T-helper 17 cell (primary cell): ENCODE measurements at places on chromosomes 5 and 9.

DNA sequence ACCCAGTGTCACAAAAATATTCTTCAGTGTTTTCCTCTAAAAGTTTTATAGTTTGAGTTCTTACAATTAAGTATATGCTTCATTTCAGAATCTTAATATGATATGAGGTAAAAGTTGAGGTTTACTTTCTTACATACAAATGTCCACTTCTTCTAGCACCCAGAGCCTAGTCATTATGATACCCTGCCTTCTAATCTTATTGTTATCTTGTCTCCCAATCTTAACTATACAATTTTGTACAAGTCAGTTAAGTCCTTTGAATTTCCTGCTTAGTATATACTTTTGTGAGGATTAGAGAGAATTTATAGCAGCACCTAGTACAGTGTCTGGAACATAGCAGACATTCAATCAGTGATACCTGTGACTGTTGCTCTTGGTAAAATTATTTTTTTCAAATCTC is 29.3 kb downstream of the RAD50 start:
- peaks cover 13% of the 10 kb centered on the region for H3K4me1 ChIP-seq
- no peak for DNase-seq
- H3K27me3 ChIP-seq, result no peaks in the 10 kb centered on the region
- H3K36me3 ChIP-seq, result peaks cover 16% of the 10 kb centered on the region
- H3K4me3 ChIP-seq, result no peak overlapping the region

DNA sequence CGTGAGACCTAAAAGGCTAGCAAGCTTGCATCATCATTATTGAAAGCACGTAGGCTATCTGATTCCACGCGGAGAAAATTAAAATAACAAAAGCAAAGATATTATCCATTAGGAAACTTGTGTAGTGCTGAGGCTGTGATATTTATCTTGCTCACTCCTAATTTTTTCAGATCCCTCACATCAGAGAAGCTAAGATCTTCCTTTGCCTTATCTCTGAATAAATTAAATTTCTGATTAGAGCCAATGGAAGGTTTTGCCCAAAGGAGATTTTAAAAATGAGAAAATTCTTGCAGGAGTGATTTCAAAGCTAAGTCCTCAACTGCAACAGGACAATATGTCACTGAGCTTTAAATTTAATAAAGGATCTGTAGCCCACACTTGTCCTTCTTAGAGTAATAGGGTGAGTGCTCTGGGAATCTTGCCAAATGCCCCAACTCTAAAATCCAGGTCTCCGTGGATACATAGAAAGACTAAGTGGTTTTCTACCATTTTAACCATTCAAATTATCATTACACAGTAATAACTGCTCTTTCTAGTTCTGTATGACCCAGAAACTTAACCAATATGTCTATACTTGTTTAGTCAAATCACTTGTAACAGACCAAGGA is 295.0 kb downstream of the CAAP1 start:
- H3K36me3 ChIP-seq, result no peaks in the 10 kb centered on the region
- no peak overlapping the region for H3K4me3 ChIP-seq
- no peaks in the 10 kb centered on the region for H3K27me3 ChIP-seq
- no peak overlapping the region for H3K27ac ChIP-seq
- no peak for DNase-seq

GRCh38 chr9:80378669-80379293 is 807.0 kb downstream of the TLE4 start:
- H3K4me3 ChIP-seq, result no peak overlapping the region
- H3K27ac ChIP-seq, result no peak overlapping the region
- no peaks in the 10 kb centered on the region for H3K27me3 ChIP-seq
- H3K36me3 ChIP-seq, result no peaks in the 10 kb centered on the region
- no peak for DNase-seq

DNA sequence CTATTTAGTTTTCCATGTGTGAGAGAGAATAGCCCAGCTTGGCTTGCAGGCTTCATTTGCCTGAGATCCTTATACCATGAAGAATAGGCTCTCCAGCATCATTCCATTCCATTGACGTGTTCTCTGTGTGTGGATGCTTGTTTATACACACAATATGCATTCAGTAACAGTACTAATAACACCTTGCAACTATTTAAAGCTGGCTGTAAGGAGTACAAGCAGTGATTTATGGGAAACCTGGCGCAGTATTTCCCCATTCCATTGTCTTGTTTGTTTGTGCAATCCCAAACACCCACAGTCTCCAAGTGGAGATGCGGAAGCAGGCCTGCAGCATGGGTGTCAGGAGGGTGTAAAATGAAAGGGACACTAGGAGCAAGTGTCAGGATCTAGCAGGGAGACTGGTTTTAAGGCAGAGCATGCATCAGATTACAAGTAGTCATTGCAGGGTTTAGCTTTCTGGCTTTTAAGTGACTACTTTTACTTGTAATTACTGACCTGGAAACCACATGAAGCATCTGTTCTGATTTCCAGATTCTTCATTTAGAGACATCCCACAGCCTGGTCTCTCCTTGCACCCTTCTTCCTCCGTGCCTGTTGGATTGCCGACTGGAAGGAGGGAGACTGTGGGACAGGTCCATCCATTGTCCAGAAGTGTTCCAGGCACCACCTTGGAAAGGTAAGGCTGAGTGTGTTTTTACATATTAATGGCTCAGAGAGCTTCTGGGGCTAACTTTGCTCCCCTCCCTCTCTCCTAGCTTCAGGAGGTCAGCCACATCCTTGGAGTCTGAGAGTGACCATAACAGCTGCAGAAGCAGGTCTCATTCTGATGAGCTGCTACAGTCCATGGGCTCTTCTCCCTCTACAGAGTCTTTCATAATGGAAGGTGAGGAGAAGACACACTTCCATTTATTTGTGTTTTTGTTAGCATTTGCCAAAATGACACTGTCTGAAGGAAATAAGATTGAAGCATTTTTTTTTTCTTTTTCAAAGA is 241.6 kb downstream of the ARHGEF28 start:
- no peaks in the 10 kb centered on the region for H3K36me3 ChIP-seq
- H3K4me3 ChIP-seq, result no peak overlapping the region
- no peaks in the 10 kb centered on the region for H3K4me1 ChIP-seq

DNA sequence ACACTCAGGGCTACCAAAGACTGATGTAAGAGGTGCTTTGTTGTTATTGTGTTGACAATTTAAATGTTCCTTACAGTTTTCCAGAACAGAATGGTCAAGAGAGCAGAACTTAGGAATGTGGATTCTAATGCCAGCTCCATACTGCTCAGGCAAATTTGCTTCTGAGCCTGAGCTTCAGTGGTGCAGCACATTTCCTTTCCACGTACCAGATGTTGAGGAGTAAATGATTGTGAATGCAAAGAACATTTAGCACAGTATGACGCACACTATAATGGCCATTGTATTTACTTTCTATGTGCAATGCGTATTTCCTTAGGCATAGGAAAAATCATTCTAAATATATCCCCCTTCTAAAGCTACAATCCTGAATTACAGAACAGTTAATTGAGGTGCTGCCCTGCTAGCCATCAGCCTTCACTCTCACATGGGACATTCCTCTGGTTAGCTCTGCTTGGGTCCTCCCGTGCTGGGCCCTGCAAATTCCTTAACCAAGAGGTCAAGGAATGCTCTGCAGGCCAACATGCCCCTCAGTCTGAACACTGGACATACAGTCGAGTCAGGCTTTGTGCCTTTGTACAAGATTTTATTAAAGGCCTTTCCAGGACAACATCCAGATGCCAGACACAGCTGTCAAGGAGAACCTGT is 21.1 kb upstream of the TMEM174 start:
- no peaks in the 10 kb centered on the region for H3K36me3 ChIP-seq
- DNase-seq, result no peak
- H3K4me3 ChIP-seq, result no peak overlapping the region
- H3K27ac ChIP-seq, result no peak overlapping the region
- peaks cover 7% of the 10 kb centered on the region for H3K4me1 ChIP-seq

GRCh38 chr9:125989090-125989501 is 241.9 kb downstream of the PBX3 start:
- no peak overlapping the region for H3K4me3 ChIP-seq
- H3K36me3 ChIP-seq, result peaks cover 9% of the 10 kb centered on the region
